ENCODE measurements at places on chromosomes 11 and 22.

- DNase-seq, result no peak
These were observed 51.4 kb downstream of the RPS6KA4 start for GRCh38 chr11:64410404-64410734.

DNA sequence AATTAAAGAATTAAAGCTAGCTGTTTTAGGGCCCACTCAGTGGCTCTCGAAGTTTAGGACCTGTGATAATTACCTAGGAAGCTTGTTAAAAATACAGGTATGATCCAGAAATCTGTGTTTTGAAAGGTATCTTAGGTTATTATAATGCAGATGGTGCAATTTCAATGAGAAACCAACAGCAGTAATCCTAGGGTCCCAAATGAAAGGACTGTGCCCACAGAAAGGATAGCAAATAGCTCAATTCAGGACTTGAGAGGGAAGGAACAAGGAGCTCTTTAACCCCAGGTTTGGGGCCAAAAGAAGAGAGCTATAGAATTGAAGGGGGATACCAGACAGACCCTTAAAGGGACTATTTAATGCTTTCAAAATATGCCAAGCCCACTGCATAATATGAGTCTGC is 11.7 kb downstream of the MMP20 start:
- DNase-seq, result no peak

- no peak for DNase-seq
These were observed 59.6 kb downstream of the THAP12 start for GRCh38 chr11:76321340-76321739.

- DNase-seq, result no peak
These were observed 3.7 kb downstream of the MS4A1 start for GRCh38 chr11:60459345-60459744.

- no peak for DNase-seq
These were observed 556 bp downstream of the CRYBB2 start for GRCh38 chr22:25219948-25220442.

GRCh38 chr11:105315287-105315686 is 175.7 kb upstream of the CARD18 start:
- DNase-seq, result no peak

- DNase-seq, result no peak
These were observed 136.7 kb upstream of the NECTIN1 start for GRCh38 chr11:119865661-119866156.

- no peak for DNase-seq
These were observed 5.0 kb downstream of the CRKL start for GRCh38 chr22:20922141-20922751.

DNA sequence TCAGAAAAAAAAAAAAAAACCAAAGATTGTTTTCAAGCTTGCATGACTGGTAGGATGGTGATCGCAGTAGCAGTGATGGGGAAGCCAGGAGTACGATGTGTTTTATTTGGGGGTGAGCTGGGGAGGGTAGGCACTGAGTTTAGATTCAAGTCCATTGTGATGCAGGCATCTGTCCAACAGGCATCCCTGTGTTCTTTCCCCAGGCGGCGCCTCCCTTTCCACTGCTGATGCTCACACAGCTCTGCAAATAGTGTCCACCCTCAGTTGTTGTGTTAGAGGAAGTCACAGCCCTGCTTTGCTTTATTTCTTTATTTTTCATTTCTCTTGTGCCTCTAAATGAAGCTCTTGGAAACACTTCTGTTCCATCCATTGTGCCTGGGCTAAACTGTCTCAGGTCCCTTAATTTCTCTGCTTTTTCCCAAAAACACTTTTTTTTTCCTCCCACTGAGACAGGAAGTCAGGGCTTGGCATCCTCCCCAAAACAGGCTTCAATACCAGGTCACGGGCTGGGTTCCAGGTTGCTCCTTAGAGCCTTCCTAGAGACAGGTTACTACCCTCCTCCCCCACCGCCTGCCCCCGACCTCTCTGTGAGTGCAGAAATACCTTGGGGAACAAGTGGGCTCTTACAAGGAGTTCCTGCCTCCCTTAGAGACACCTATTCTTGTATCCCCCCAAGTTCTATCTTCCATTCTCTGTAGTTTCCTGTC is 38.6 kb upstream of the HSPA8 start:
- no peak for DNase-seq

DNA sequence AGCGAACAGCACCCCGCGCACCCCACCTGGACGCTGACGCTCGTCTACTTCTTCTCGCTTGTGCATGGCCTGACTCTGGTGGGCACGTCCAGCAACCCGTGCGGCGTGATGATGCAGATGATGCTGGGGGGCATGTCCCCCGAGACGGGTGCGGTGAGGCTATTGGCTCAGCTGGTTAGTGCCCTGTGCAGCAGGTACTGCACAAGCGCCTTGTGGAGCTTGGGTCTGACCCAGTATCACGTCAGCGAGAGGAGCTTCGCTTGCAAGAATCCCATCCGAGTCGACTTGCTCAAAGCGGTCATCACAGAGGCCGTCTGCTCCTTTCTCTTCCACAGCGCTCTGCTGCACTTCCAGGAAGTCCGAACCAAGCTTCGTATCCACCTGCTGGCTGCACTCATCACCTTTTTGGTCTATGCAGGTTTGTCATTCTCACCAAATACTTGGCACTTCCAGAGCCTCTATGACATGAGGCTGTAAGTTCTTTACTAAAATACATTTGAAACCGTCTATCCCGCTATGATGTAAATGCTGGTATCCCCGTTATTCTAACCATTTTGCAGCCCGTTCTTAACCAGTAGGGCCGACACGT is 535 bp downstream of the AQP11 start:
- DNase-seq, result no peak

DNA sequence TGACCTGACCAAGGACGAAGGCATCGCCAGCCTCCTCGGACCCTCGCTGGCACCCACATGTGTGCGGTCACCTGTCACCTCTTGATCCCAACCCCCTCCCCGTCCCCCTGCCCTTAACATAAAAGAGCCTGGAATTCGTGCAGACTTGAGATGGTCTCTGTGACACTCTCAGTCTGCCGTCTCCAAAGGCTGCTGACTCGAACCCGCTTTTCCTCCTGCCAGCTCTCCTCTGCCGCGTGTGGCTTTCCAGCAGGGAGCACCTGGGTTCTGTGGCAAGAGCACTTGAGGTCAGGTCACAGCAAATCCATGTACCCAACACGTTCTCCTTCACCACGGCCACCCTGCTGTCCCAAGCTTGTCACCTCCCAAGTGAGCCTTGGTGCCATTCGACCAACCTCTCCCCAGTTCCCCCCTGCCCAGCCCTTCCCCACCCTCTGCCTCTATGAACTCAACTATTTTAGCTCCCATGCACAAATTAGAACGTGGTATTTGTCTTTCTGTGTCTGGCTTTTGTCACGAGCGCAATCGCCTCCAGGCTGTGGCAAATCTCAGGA is 207.6 kb downstream of the BRD1 start:
- no peak for DNase-seq

- DNase-seq, result no peak
These were observed 539.6 kb upstream of the LRRC4C start for GRCh38 chr11:41999066-41999465.

GRCh38 chr22:47034905-47035419 is 272.5 kb downstream of the TBC1D22A start:
- no peak for DNase-seq

DNA sequence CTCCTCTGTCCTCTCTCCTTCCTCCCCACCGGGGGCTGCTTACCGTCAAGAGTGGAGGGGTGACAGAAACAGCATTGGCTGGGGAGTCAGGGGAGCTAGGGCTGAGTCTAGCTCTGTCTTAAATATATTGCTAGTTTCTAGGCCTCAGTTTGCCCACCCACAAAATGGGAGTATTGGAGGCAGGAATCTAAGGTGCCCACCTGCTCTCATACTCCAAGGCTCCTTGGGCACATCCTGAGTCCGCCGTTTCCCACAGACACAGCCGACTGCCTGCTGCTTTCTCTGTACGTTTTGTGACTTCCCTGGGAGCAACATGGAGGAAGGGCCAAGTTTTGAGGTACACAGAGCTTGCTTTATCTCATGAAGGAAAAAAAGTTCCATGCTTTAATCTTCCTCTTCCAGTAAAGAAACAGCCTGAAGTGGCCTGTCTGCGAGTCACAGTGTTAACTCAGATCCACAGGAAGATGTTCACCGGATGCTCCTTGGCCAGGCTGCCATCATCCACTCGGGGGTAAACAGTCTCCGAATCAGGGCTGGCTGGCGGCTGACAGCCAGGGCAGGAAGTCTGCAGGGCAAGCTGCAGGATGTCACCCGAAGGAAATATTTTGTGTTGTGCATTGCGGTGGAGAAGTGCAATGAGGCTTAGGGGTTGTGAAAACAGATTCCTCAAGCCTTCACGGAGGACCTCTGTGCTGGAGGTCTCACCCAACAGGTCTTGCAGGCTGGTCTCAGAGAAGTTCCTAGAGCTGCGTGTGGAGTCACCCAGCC is 11.0 kb upstream of the CERK start:
- no peak for DNase-seq

DNA sequence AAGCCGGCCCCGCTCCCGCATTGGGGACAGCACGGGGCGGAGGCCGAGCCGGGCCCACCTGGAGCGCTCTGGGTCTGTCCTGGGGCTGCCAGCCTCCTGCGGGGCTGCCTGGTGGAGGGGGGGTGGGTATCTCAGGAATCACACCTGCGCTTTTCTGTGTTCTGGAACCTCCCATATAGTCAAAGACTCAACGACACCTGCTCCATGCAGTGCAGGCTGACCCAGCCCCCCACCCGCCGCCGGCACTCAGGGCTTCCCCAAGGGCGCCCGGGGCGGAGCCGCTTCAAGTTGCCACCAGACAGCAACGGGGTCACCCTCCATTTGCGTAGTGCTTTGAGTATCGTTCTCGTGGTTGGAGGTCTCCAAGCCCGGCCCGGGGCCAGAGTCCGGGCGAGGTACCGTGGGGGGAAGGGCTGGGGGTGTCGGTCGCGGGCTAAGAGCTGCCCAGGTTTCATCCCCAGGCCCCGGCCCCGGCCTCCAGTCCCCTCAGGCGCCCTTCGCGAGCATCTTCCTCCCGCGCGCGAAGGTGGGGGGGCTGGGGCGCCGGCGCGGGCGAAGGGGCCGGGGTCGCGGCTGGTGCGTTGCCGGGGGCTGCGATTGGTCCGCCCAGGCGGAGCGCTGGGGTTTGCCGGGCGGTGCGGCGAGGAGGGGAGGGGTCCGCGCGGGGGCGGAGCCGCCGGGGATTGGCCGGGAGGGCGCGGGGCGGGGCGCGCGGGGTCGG is 6.6 kb downstream of the TSPAN4 start:
- DNase-seq, result no peak

DNA sequence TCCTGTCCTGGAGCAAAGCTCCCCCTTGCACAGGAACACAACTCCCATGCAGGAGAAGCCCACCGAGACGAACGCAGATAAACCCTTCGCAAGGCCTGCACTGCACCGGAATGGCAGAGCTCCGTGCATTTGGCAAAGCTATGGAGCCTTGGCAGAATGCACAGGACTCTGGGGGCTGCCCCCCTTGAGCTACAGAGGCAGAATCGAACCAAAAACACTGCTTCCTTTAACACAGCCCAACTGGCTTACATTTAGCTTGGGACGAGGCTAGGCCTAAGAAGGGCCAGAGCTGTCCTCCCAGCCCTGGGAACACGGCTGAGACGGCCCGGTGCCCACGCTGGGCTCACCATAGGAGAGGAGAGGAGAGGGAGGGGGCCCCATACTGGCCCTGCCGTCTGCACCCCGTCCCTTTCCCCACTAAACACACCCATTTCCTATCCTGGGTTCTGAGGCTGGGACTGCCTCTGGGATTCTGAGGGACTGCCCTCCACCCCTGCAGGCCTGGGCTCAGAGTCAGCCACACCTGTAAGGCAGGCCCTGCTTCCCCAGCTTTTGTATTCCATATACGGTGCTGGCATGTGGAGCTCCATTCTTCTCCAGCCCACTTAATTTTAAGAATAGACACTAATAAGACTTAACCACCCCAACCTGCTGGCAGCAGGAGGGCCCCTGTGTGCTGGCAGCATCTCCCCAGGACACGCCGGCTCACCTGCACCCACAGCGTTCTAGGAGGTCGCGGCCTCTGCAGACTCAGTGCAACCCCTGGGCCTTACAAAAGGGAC is 32.9 kb downstream of the PPM1F start:
- no peak for DNase-seq

- DNase-seq, result no peak
These were observed 193.6 kb upstream of the DDI1 start for GRCh38 chr11:103842795-103843194.

- no peak for DNase-seq
These were observed 200.6 kb downstream of the KIRREL3 start for GRCh38 chr11:126800009-126800408.

- peak; percentile 3 for DNase-seq
These were observed 877 bp downstream of the SLC25A17 start for GRCh38 chr22:40818192-40818746.

DNA sequence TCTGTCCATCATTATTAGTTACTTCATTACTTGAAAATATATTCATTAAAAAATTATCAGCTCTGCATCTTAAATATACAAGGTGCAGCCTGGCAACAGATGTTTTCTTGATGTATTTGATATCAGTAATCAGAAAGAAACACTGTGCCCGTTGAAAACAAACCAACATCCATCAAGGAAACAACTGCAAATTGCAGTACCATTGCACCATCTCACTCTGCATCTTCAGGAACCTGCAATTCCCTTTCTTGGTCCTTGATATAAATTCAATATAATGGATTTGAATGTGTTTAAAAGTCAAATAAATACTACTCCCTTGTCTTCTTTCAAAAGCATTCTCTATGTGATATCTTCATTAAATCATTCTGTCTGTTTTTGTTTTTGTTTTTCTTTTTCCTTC is 1131.2 kb downstream of the FAM181B start:
- no peak for DNase-seq

DNA sequence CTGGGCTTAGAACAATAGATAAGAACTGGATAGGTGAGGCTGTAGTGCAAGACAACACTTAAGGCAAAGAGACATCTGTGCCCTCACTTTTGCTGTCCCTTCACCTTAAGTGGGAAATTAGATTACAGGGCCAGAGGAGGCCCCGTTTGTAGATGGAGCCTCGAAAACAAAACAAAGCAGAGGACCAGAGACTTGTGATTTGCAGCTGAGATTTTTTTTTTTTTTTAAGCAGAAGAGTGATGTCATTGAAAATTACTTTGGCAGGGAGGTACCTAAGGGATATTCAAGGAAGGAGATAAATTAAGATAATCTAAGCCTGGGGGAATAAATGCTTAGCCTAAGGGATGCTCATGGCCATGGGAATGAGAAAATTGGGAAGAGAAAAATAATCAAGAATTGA is 31.4 kb downstream of the ZC3H12C start:
- DNase-seq, result no peak

GRCh38 chr11:70085815-70086769 is 8.0 kb downstream of the ANO1 start:
- no peak for DNase-seq

DNA sequence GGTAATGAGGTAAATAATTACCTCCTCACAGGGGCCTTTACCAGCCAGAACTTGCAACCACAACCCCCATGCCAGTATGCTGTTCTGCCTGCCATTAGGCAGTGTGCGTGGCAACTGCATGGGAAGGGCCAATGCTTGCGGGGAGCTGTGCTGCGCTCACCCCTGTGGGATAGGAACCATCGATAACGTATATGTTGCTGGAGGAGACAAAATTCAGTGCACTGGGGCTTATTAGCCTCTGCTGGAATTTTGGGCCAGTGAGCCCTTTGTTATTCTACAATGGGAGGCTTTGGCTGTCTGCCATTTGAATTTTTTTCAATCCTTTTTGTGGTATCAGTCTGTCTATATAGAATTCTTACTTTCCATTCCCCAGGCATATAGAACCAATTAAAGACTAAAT is 47.3 kb downstream of the PPP2R1B start:
- no peak for DNase-seq
